ENCODE measurements at places on chromosomes 3 and 15.
A peak's percentile ranks its signal among the peaks of the same experiment; 100 is the strongest.

- DNase-seq: no peak
Observed at GRCh38 chr3:127349501-127350171, 61.8 kb upstream of the PRR20G start.

DNA sequence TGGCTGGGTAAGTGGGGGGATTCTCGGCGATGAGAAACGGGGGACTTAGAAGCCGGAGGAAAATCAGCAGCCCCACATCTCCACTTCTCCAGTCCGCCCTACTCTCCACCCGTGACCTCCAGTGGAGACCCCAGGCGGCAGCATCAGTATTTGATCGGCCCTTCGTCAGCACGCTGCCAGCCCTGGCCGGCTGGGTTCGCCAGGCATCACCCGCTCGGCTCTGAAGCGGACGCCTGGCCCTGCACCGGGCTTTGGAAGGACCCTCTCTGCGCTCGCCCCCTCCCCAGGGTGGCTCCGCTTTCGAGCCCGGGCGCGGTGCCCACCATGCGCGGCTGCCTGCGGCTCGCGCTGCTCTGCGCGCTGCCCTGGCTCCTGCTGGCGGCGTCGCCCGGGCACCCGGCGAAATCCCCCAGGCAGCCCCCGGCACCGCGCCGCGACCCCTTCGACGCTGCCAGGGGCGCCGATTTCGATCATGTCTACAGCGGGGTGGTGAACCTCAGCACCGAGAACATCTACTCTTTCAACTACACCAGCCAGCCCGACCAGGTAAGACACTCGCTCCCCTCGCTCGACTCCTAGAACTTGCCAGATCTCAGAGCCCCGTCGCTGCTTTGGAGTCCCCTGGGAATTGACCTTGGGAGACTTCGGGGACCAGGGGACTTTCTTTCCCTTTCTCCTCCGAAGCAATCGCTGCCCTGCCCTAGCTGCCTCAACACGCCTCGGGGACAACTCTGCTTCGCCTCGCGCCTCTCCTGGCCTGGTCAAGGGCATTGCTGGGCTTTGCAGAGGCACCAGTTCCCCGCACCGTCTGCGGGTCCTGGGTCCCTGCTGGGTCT lies 561 bp downstream of the SIDT1 start:
- DNase-seq: peak; percentile 42

DNA sequence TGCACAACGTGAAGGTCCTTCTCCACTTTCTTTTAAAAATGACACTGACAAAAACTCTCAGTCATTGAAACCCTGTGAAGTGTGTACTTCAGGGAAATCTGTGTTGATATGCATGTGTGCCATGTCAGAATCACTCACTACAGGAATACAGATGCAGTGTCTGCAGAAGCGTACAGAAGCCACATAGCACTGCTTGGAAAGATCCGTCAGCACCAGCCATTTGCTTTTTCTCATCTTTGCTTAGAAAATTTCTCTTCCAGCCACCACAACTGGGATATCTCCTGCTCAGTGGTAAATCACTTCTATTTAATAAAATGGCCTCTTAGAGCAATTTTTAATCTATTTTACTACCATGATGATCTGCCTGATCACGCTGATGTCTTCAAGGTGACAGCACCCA lies 91.3 kb upstream of the ARHGEF26 start:
- no peak for DNase-seq

- DNase-seq: no peak
Observed at GRCh38 chr3:103629391-103629790, 1194.6 kb downstream of the ZPLD1 start.

DNA sequence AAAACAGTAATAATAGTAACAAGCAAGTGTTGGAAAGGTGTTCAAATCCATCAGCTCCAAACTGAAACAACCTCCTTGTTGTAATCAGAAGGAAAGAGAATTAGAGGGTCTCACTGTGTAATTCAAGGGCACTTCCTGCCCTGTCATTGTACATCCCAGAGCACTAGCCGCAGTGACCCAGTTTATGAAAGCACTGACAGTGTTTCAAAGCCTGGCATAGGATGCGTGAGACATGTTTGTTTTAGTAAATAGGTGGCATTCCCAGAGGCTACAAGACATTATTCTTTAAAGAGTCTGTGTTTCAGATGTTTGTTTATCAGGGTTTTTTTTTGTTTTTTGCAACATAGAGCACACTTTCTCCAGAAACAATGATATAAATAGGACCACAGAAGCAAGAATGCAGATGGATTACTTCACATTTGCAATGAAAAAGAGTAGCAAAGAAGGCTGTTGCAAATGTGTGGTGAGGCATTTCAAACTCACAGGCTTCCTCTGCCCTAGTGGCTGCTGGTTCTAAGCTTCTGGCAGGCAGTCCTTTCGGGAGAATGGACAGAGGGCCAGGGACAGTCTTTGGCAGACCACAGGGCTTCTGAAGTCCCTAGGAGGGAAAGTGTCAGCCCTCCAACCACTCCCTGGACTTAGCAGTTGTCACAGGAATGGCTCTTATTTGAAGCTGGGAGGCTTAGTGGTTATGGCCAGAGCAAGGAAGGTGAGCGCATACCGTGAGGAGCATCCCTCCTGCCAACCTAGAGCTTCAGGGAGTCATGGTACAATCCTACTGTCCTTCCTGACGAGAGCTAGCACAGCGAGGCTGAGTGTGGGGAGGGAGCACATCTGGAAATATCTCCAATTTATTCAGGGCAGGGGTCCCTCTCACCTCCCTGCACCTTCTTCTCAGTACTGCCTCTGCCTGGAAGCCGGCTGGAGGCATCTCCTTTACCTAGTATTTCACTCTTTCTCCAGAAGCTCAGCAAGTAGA lies 31.4 kb upstream of the TIPARP start:
- peak; percentile 38 for DNase-seq

Measured in NCI-H2081 (cell line).